ENCODE measurements at places on chromosomes 12 and 14.

DNA sequence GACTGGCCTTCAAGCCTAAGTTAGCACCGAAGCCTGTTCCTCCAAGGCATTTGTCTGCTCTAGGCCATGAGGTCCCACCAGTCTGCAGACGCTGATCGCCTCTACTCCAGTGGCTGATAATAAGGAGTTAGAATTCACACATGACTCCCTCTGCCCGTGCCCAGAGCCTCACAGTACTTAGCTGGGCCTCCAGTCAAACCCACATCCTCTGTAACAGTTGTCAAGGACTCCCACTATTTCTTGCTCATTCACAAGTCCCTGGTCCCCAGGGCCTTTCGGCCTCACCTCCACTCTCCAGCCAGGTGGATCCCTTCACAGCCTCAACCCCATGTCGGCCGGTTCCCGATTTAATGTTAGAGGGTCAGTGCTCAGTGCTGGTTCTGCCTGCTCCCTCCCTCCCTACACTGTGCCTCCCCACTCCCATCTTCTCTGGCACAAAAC lies 6.3 kb upstream of the KRT5 start:
- DNase-seq, result no peak

- DNase-seq, result no peak
Observed at GRCh38 chr12:87231818-87232217, 797.4 kb downstream of the C12orf50 start.

DNA sequence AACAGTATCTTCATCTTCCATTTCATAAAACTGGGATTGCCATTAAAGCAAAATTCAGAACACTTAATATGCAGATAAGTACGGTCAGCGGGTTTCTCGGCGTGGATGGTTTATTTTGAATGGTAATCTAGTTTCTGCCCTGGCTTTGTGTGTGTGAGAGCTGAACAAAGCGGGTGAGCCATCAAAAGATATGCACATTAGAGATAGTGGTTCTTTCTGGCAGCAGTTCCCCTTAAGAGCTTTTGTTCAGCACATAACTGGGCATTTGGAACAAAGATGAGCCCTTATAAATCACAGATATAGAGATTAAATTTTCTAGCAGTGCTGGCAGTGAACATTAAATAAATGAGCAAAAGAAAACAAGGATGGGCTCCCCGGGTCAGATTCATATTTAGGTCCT lies 207.5 kb downstream of the CALM1 start:
- no peak for DNase-seq

DNA sequence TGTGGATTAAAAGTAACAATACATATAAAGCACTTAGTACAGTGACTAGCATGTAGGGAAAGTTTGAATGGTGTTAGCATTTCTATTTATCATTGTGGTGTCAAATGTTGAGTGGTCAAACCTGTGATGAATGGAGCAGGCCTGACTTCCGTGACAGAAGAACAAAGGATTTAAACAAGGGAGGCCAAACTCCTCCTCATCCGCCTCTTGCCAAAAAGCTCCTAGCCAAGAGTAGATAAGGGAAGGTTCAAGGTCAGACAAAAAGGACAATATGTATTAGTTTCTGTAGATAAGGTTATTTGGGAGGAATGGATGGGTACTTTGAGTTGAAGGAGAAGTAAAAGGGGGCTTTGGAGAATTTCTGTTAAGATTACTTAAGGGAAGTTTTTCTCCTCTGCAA lies 6.5 kb downstream of the RNASE7 start:
- DNase-seq, result no peak

GRCh38 chr12:104888481-104888880 lies 69.6 kb downstream of the SLC41A2 start:
- DNase-seq, result no peak

GRCh38 chr12:93377252-93378195 lies at the start of gene NUDT4:
TSS of gene NUDT4 (plus strand) at chr12:93377925. CDS start at chr12:93378323, 398 bp downstream.
- peak; percentile 96 for DNase-seq

GRCh38 chr12:11730299-11731041 lies 81.0 kb downstream of the ETV6 start:
- no peak for DNase-seq

GRCh38 chr14:54928216-54928615 lies 25.6 kb upstream of the GCH1 start:
- no peak for DNase-seq

- no peak for DNase-seq
Observed at GRCh38 chr14:61839507-61839906, 77.3 kb downstream of the SNAPC1 start.

DNA sequence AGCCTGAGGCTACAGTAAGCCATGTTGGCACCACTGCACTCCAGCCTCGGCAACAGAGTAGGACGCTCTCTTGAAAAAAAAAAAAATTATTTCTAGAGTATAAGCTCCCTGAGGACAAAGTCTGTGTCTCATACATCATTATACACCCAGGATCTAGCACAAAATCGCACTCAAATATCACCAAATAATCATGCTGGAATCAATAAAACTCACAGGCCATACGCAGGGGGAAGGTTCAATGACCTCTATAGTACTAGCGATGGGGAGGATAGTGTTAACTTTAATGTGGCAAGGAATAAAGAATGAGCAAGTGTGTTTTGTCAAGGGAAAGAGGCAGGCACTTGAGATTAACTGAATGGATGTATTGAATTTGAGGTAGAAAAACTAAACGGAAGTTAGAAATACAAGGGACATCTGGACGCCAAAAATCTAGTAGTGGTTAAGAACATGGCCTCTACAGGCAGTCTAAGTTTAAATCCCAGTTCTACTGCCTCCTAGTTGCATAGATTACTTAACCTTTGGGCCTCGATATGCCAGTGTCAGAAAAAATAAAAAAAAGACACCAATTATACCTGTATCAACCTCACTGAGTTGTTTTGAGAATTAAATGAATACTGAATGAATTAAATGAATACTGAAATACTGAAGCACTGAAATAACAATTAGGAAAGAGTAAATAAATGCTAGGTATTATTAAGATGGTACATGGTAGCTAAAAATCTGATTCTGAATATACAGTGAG lies 4.4 kb upstream of the AP4S1 start:
- DNase-seq, result no peak

GRCh38 chr12:128418944-128419343 lies 152.0 kb downstream of the TMEM132C start:
- no peak for DNase-seq

- DNase-seq, result no peak
Observed at GRCh38 chr12:26034371-26035142, 76.1 kb downstream of the RASSF8 start.

DNA sequence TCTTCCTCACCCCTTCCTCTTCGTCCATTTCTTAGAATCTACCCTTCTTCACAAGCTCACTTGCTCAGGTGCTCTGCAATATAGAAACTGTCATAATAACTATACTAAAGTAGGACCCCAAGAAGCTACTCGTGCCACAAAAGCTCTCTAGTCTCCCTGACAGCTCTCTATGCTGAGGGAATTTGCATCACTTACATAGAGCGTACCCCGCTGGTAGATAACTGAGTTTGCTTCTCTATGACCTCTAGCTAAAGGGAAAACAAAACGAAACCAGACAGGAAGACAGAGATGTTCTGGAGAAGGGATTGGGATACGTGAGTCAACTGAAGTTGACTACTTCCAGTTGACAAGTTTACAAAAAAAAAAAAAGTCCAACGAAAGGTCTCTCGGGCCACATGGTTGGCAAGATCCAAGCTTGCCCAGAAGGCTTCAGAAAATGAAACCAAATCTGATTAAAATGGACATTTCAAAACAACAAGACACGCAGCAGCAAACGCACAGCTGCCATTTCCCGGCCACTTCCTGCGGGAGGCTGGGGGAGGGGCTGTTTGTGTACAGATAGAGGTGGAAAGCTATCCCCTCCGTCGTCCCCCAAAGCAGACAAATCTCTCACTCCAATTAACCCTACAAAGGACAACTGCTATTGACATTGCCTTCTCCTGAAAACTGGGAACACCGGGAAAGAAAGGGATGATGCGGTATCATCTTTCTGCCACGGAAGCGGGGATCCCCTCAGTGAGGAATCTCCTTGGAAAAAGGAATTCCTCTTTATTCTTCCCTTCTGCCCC lies 1.3 kb downstream of the BAZ2A start:
- DNase-seq, result peak; percentile 67

GRCh38 chr12:27865421-27865820 lies 85.4 kb upstream of the MANSC4 start:
- DNase-seq, result no peak

GRCh38 chr12:46124132-46124847 lies 133.9 kb upstream of the SCAF11 start:
- DNase-seq, result no peak

DNA sequence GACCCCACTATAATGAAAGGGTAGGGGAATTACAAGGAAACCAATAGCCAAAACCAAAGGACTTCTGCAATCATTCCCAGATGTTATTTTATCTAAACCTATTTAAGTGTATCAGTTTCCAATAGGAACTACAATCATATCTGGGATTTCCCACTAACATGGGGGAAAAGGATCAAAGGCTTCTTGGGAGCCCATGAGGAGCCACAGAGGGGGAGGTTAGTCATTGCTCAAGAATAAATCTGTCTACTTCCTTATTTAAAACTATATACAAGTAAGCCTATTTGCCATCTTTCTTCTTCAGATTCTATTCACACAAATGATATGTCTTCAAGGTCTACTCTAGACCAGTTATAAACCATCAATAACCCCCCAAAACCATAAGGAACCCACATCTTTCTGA lies 33.1 kb downstream of the FGD6 start:
- DNase-seq, result no peak

DNA sequence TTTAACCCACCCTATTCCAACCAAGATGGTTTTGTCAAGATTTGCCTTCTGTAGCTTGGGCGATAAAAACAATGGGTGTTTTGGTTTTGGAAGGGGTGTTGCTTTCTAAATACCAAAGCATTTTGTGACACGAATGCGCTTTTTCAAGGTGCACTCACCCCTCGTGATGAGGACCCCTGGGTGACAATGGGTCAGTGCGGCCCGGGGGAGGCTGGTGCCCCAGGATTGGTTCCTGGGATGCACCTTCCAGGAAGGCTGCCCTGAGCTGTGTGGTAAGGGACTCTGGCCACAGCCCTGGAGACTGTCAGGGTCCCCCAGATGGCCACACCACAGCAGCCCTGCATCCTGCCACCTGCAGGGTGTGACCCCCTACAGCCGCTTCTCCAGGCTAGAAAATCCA lies 180.6 kb upstream of the MYL2 start:
- DNase-seq, result no peak

GRCh38 chr14:54173802-54174201 lies 217.2 kb upstream of the BMP4 start:
- DNase-seq, result no peak

DNA sequence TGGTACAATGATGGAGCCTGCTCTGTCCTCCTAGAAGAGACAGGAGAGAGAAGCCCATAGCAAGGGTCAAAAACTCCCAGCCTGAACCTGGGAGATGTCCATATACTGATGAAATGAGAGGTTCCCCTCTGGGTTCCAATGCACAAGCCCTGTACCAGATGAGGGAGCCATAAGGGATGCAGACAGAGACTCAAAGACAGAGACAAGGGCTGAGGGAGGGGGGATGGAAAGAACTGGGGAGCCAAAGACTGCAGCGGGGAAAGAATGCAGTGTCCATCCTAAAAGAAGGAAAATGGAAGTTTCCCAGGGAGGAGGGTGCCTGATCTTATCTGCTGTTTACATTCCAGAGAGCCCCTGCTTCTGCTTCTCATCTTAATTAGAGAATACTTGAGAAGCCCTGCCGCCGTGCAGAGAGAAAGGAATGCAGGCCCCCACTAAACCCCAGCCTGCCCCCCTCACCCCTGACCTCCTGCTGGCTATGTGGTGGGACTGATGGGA lies 27.7 kb downstream of the KRT18 start:
- peak; percentile 11 for DNase-seq

DNA sequence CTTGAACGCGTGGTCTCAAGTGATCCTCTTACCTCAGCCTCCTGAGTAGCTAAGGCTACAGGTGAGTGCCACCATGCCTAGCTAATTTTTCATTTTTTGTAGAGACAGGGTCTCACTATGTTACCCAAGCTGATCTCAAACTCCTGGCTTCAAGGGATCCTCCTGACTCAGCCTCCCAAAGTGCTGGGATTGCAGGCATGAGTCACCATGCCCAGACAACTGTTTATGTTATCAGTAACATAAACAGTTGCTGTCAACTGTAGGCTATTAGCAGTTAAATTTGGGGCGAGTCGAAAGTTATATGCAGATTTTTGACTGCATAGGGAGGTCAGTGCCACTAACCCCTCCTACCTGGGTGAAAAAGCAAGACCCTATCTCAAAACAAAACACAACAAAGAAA lies 26.2 kb upstream of the LRRK2 start:
- no peak for DNase-seq

- DNase-seq, result no peak
Observed at GRCh38 chr12:57739387-57739786, 845 bp upstream of the AGAP2 start.

- DNase-seq, result no peak
Observed at GRCh38 chr12:47757840-47758583, 668 bp downstream of the RAPGEF3 start.

DNA sequence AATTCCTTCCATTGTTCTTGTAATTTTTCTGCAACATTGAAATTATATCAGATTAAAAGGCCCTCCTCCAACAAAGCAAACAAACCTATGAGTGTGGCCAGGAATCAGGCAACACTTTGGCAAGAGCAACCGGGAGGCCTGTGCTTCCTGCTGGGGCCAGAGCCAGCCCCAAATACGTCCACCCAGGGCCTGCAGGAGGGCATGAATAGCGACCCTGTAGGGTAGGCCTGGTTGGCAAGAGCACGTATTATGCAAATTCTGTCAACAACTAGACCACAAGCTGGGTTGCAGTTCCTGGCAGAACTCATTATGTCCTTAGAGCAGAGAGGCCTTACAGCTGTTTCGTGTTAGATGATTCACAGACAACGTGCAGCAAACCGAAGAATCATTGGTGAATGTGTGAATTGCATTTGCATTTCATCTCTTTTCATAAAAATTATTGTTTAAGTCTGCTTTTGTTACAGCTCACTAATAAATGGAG lies 26.9 kb upstream of the LGALS3 start:
- DNase-seq, result peak; percentile 90

DNA sequence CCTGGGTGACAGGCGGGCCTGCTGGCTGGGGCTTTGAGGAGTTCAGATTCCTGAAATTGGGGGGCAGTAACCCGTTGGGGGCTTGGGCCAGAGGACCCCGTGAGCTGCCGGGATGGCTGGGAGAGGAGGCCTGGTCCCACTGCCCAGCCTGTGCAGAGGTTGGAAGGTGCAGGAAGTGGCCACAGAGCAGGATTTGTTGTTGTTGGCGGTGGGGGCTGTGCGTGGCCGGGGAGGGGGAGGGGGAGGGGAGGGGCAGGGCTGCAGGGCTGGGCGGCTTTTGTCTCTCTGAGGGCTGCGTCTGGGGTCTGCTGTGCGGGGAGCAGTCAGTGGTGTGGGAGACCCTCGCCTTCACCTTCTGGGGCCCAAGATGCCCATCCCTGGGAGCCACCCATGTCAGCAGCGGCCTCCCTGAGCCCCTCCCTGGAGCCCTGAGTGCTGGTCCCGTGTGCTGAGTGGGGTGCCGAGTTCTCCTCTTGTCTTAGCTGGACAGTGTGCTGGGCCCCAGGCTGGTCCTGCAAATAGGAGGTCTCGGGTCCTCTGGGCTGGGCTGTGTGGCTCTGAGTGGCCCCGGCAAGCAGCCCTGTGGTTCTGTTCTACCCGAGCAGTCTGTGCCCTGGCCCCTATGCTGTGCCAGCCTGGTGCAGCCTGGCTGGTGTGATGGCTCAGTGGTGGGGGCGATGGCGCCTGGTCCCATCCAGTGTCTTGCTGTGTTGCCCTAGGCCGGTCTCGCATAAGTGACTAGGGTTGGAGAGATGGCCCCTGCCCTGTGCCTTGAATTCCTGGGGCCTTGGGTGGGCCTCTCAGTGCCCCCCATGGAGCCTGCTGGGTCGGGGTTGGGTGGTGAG lies 10.3 kb downstream of the KIF26A start:
- DNase-seq, result peak; percentile 66

GRCh38 chr12:133235401-133236112 lies at the start of gene ANHX:
TSS of gene ANHX (minus strand) at chr12:133235877. CDS start at chr12:133234356, 1,521 bp downstream.
- DNase-seq, result no peak
